Adipocyte (in vitro differentiated cells): ENCODE measurements at places on chromosomes 2 and 18.

- DNase-seq, result peak; percentile 58
Observed at GRCh38 chr2:37771600-37772088, 100.2 kb upstream of the CDC42EP3 start.

DNA sequence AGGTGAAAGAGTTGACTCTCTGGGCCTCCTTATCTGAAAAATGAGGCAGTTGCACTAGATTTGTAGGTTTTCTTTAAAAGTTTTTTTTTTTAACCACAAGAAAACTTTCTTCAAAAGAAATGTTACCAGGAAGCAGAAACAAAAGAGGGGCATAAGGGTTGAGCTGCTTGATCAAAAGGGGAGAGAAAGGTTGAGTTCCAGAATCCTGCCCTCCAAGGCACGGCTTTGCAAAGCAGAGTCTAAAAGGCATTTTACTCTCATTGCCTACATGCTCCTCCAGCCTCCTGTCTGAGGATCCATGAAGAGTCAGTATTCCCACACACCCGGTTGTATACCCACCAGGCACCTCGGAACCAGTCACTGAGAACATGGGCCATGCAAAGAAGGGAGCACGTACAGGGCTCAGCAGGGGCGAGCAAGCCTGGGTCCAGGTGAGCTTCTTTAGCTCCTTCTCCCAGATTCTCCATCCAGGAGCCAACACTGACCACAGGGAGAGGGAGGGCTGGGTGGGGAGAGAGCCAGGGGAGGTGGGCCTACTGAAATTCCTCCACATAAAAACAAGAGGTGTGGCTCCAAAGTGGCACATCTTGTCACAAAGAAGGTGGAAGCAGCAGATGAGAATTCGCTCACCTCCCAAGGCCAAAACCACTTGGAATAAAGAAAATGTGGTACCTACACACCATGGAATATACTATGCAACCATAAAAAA lies 116.0 kb upstream of the EPC2 start:
- DNase-seq, result no peak

- no peak for DNase-seq
Observed at GRCh38 chr2:162022290-162022945, 51.6 kb downstream of the DPP4 start.

DNA sequence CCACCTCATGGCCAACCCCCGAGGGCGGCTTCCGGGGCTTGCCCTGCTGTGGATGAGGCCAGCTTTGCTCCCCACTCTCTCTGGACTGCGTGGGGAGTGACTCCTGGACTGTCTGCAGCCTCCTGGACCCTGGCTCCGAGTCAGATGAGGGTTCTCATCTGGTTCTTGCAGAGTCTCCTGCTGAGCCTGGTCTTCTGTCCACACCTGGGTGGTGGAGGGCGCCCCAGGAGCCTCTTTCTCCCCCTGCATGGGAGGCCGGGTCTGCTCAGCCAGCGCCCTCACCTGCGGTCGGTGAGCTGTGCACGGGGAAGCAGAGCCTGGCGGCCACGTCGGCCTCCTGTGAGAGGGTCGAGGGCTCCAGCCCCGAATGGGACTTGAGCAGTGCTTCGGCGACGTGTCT lies 78.3 kb downstream of the RTP5 start:
- no peak for DNase-seq

GRCh38 chr18:74957588-74958224 lies 251.2 kb downstream of the PTGR3 start:
- DNase-seq, result no peak

DNA sequence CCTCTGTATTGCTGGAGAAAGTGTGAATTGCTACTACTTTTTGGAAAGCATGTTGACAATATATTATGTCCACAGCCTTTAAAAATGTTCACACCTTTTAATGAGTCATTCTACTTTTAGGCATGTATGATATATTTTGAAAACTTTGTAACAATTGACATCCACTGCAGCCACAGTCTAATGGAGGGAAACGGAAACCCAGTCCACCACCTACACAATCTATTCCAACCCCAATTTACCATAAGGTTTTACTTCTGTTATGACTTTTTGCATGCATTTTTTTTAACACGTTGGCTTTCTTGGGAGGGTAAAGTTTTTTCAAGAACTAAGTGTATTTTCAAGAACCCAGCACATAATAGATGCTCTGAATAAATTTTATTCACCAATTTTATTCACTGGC lies 38.5 kb upstream of the ATP8B1 start:
- no peak for DNase-seq

DNA sequence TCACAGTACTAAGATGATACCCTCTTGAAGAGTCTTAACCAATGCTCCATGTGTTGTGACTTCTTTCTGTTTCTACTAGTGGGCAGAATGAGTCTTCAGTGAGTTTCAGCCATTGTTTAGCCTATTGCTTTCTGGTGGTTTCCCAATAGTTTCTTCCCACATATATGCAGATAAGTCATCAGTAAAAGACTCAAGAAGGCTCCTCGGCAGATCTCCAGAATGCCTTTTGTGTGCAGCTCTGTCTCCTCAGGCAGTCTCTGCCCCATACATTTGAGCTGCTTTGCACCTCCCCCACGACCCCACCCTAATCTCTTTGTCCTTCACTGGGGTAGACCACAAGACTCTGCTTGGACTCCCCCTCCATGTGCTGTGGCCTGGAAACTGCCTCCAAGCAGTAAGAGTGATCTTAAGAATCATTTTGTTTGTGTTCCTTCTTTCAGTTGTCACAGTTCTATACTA lies 71.6 kb upstream of the CHRNA1 start:
- DNase-seq, result peak; percentile 83
